Activated CD8-positive, alpha-beta memory T cell treated with anti-CD3 and anti-CD28 coated beads for 1 hour (primary cell): ENCODE measurements at places on chromosomes 12 and 14.

- DNase-seq, result no peak
Measured at GRCh38 chr12:97038131-97038530, 131.1 kb downstream of the NEDD1 start.

DNA sequence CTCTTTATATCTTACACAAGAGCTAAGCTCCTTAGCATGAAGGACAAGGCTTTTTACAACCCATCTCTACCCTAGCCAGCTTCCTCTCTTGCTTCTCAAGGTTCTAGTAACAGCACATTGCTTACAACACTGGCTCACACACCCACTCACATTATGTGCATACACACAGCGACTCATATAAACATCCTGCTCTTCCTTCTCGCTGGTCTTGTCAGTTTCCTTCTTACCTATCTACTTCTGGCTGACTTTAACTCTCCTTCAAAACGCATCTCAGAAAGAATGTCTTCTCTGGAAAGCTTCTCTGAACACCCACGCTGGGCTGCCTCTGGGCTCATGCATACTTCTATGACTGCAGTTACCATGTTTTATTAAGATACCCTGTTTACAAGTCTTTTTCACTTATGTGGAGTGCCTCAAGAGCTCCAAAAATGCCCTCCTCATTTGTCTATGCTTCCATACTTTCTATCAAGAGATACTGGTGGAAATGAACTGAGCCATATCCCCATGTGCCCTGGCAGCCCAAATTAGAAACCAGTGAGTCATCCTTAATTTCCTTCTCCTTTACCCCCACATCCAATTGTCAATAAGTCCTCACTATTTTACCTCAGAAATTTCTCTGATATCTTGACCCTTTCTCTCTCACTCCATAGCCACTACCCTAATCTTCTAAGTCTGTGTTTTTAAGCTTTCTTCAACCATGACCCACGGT, 126.9 kb upstream of the KRAS start:
- no peak for DNase-seq

- no peak for DNase-seq
Measured at GRCh38 chr14:101776344-101776743, 14.8 kb downstream of the PPP2R5C start.

GRCh38 chr12:6771091-6771495, 1.2 kb upstream of the LAG3 start:
- DNase-seq, result no peak

GRCh38 chr14:21020977-21021545, 3.8 kb downstream of the NDRG2 start:
- DNase-seq, result no peak

DNA sequence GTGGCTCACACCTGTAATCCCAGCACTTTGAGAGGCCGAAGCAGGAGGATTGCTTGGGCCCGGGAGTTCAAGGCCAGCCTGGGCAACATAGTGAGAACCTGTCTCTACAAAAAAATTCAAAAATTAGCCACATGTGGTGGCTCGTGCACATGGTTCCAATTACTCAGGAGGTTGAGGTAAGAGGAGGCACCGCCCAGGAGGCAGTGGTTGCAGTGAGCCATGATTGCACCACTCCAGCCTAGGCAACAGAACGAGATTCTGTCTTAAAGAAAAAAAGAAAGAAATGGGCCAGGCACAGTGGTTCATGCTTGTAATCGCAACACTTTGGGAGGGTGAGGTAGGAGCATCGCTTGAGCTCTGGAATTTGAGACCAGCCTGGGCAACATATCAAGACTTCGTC, 33.5 kb downstream of the MAP1LC3B2 start:
- DNase-seq, result no peak

DNA sequence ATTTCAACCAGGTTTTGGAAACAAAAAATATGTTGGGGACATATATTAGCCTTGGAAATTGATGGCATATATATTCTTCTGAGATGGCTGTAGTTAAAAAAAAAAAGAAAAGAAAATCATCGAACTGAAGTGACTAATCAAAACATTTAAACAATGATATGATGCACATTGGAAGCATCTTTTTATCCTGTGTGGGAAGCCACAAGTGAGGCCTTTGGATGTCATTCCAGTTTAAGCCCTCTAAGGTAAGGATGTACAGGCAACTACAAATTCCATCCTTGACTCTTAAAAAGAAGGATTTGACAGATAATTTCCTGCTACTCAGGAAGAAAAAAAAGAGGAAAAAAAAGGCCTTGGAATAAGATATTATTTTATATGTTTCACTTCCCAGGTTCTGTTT, 9.6 kb upstream of the PTPRB start:
- DNase-seq, result no peak

DNA sequence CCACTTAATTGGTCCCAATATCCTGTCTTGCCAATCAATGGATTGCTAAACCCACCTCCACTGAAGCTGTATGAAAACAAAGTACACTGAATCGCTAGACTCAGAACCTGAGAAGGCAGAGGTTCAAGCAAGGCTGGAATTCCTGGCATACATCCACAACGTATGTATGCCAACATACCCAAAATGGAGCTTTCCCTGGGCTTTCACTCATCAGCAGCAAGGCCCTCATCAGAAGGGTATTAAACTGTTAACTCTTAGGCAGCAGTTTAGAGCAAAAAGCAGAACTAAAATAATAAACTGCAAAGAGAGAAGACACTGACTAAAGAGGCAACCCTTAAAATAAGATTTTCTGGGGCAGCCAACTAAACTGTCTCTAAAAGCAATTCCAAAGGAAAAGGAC, 13.6 kb downstream of the MED13L start:
- DNase-seq, result no peak
